ENCODE measurements at places on chromosomes 3 and 15. TPM values are rescaled to one million over a fixed set of nuclear protein-coding genes. Genes with fewer than 3 reads are reported as not detected.
A peak's percentile ranks its signal among the peaks of the same experiment; 100 is the strongest.

Gene SERINC4
- not detected for polyA plus RNA-seq

Gene SKOR1
- 0.02 TPM for polyA plus RNA-seq

Gene RARRES1
- 39.0 TPM for polyA plus RNA-seq

Gene LRRC31
- not detected for polyA plus RNA-seq

Gene HHLA2
- polyA plus RNA-seq, result not detected

Gene WDR6
- polyA plus RNA-seq, result 101 TPM

Gene SHC4
- polyA plus RNA-seq, result 5.1 TPM

Gene XCR1
- not detected for polyA plus RNA-seq

Gene ATXN7
- 15.0 TPM for polyA plus RNA-seq

Gene HRG
- not detected for polyA plus RNA-seq

- no peak for DNase-seq
These were observed 45.5 kb downstream of the SUSD5 start for GRCh38 chr3:33173103-33173502.

GRCh38 chr15:84734794-84735479, 13.5 kb upstream of the ZNF592 start:
- DNase-seq, result no peak

DNA sequence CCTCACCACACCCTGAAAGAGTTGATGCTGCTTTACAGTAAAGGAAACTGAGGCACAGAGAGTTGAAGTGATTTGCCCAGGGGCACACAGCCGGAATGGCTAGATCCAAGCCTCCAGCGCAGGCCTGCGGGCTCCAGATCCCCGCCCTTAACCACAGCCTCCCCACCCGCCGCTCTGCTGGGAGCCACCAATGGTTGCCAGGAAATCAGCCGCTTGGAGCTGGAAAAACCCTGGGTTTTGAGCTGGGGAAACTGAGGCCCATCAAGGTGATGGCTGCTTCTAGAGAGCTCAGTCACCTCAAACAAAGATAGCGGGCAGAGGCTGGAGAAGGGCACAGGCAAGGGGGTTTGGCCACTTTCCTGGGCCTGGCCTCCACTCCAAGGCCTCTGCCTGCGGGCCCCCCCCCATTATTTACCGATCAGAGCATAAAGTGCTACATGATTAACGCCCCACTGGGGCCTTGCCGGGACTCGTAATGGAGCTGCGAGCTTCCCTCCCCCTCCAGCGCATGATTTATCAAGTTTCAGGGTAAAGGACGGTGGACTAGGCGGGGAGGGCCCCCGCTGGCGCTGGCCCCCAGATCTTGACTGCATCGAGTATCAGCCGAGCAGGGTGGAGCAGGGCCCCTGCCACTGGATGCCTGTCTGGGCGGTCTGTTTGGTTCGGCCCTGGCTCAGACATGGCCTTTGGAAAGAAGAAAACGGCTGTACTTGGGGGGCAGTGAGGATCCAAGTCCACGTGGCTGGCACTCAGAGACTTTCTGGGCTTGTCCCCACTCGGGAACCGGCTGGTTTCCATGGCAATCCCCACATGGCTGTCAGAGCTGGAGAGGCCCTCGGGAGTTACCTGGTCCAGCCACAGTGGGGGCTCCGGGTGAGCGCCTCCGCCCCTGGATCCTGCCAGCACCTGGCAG, 9.1 kb downstream of the PLXND1 start:
- DNase-seq, result no peak

GRCh38 chr3:57350271-57350670, 57.8 kb upstream of the ASB14 start:
- no peak for DNase-seq

GRCh38 chr15:38904298-38904697, 339.7 kb upstream of the RASGRP1 start:
- DNase-seq, result no peak

DNA sequence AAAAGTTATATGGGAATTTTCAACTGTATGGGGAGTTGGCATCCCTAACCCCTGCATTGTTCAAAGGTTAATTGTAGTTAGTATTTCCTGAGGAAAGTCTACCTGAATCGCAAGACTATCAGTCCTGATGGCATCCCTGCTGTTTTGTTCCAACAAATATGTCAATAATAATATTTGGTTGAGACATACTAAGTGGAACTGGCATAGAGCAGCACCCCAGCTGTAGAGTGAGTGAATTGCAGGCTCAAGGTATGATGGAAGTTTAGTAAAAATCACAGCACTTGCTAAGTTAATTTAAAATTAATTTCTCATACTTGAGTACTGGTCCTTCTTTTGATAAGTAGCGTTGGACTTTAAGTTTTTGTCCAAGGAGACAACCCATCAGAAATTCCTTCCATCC, 18.0 kb upstream of the COMMD2 start:
- DNase-seq, result no peak

- DNase-seq, result no peak
These were observed 55.8 kb downstream of the OSBPL10 start for GRCh38 chr3:31925271-31925630.

GRCh38 chr3:172262991-172263608, 185.2 kb downstream of the GHSR start:
- DNase-seq, result no peak

DNA sequence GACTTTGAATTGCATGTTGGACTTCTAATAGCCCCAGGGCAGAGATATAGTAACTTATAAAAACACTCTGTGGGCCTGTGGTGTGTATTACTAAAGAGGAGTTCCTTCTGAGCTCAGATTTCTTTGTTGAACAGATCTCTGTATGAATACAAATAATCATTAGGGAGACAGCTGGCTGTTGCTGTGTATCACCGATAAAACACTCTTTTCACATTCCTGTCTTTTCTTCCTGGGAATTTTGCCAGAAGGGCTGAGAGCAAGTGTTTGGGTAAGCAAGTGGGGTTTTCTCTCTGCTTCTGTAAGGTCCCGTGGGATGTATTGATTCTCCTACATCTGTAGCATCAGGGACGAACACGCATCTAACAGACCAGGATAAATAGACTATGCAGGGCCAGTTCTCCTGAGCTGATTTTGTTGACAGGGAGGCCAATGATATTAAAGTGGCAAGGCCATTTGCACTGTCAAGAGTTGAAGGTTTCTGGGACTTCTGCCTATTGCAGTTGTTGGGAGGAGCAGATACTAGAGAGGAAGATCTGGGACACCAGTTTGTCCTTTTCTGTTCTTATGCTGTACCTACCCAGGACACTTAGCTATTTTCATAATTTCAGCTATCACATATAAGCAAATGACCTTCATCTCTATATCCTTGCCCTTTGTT, 225.9 kb upstream of the CD96 start:
- DNase-seq, result peak; percentile 89

DNA sequence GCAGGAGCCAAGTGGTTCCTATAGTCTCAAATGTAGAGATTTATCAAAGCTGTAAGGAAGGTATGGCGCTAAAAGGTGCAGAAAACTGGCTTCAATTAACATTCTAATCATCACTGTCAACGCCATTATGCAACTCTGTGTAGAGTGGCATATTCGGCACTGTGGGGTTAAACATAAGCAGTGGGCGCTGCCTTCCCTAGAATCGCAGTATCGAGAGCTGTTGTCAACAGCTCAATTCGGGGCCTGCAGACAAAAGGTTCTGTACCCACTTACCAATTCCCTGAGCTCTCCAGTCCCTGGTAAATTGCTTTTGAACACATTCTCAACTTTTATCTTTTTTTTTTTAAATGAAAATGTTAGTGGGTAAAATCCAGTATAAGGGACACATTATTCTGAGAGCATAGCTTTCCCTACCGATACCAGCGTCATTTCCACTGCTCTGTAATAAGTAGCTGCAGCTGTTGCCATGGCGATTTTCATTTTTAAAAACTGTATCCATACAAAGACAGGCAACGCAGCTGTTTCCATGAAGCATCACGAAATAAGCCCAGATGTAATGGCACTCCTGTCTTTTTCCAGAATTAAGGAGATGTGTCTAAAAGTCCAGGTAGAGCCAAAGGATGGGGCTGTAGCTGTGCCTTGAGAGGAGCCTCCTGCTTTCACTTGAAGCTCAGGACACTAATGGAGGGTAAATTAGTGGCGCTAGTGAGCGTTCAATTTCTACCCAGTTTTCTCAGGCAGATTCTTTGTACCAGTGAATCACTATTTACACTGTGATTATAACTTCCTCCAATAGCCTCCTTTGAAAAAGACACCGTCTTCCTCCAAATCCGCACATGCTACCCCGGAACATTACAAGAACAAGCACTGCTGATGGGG, 250.3 kb downstream of the SLC9A9 start:
- DNase-seq, result no peak

DNA sequence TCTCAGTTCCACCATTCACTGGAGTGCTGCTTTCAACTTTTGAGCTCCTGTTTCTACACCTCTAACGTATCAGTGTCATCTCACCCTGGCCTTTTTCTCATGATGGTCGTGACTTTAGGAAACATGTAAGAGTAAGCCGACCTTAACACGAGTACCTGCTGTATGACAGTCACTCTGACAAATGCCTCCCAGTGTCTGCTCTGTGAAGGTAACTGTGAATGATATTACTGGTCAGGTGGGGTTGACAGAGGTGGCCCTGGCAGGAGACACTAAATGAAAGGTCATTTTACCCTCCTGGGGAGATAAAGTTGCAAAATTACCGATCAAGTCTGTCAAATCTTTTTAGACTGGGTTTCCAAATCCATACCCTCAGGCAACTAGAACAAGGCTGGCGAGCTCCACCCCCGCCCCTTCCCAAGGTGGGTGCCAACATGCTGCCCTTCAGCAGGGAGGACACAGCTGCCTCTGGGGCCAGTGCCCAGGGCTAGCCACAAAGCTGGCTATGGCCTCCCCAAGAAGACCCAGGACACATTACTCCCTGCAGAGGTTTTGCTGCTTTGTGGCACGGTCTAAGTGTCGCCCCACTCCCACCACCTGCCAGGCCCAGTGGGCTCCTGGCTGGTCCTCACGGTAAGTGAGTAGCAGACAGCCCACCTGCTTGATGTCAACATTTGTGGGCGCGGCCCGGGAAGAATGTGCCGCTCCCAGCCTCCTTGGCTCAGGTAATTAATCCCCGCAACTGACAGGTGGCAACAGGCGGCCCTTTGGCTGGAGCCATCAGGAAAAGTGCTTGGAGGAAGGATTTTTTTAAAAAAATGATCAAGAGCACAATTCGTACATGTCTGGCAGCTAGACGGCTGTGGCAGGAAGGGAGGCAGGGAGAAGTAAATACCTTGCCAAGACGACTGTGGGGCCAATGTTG, 211.8 kb downstream of the TP63 start:
- DNase-seq, result no peak

DNA sequence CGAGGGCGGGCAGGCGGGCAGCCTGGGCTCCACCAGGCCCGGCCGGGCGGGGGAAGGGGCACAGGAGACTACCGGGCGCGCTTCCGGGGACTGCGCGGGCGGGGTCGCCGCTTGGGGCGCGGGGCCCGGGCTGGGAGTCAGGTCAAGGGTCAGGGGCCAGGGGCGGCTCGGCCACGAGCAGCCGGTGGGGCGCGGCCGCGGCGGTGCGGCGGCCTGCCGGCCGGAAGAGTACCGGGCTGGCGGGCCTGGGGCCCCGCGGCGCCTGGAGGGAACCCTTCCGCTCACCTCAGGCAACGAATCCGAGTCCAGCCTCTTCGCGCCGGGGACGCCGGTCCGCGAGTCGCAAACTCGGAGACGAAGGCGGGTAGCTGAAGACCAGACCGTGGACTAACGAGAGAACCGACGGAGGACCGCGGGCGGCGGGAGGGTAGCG, 225 bp downstream of the RHOA start:
- DNase-seq, result no peak

DNA sequence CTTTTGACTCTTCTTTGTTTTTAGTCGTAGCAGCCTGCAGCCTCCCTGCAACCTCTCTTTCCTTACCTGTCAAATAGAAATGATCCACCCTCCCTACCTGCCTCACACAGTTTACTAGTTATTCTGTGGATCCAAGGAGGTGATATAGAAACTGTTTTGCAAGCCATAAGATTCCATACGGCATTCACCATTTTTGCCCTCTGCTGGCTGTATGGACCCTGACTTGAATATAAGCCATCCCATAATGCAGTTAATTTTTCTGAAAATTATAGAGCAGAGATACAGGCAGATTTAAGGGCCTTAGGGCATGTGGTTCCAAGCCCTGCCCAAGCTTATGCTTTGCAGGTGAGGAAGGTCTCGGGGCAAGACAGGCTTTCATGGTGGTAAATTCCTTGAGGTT, 63.8 kb downstream of the CPN2 start:
- DNase-seq, result no peak

DNA sequence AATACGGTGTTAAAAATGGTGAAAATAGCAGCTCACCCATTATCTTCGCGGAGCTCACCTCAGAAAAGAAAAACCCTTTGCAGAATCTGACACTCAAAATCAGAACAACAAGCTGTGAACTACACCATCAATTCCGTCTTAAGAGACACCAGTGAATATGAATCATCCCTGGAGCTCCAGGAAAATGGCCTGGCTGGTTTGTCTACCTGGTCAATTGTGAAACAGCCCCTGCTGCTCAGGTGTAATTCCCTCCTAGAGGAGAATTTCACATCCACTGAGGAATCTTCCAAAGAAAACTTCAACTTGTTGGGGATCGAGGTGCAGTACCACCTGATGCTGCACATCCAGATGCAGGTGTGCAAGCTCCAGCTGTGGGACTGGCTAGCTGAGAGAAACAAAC, 3.0 kb upstream of the XRN1 start:
- no peak for DNase-seq

DNA sequence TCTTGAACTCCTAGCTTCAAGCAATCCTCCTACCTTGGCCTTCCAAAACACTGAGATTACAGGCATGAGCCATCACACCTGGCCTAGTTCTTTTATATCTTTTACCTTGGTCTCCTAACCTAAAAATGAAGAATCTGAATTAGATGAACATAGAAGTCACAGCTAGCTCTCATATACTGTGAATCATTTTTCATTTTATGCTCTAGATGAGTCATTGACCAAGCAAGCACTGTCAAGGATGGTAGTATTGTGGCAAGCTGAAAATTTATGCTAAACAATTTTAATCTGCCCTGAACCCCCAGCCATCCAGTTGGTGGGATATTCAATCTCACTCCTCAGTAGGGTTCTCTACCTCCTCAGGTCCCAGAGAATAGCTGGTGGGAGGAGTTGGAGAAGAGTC, 48.3 kb upstream of the DNAJC13 start:
- DNase-seq, result no peak

GRCh38 chr3:34140616-34141015, 342.2 kb downstream of the PDCD6IP start:
- DNase-seq, result no peak

Measured in AG04450 (cell line).